Hepatocyte (in vitro differentiated cells): ENCODE measurements at places on chromosomes 7 and 10. TPM values are rescaled to one million over a fixed set of nuclear protein-coding genes. Genes with fewer than 3 reads are reported as not detected.

GRCh38 chr10:86673216-86673826, 5.0 kb downstream of the LDB3 start:
- H3K36me3 ChIP-seq: no peaks in the 10 kb centered on the region
- no peak overlapping the region for H3K27ac ChIP-seq
- no peak for DNase-seq
- H3K27me3 ChIP-seq: no peaks in the 10 kb centered on the region
- H3K4me3 ChIP-seq: no peak overlapping the region

DNA sequence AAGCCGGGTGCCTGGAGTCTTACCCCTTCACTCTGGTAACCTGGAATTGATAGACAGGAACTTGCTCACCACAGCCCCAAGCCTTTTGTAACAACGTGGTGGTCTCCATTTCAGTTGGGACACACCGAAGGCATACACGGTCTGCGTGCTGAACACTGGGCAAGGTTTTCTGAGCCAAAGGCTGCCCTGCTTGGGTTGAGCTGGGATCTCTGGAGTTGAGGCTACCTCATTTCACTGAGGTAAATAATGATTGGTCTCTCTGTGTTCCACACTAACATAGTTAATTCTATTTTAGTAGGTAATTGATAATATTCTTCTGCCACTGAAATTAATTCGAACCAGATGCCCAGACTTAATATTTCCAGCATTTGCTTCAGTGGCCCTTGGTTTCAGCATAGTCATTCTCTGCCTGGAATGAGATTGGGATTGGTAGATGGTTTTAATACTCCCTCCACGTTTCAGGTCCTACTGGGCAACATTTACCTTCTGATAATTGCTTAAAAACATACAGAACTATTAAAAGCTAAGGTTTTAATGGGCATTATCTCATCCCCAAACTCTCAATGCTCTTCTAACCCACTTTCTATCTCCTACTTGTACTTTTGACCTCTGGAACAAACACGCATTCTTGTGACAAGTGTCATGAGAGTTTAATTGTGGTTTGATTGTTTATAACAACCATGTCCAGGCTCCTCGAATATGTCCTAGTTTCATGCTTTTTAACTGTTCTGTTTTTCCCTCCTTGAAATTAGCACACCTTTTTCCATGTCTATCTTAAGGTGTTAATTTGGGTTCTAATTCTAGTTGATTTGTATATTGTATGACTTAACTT, 202.3 kb upstream of the KLF6 start:
- no peaks in the 10 kb centered on the region for H3K4me1 ChIP-seq
- no peaks in the 10 kb centered on the region for H3K36me3 ChIP-seq
- DNase-seq: no peak
- H3K27ac ChIP-seq: no peak overlapping the region

The ADRA2A gene
- 0.84 and 1.8 TPM in 2 replicates for polyA plus RNA-seq

The TAF3 gene
- 6.4 and 7.7 TPM in 2 replicates for polyA plus RNA-seq

The WIPF3 gene
- polyA plus RNA-seq: 0.98 and 1.2 TPM in 2 replicates

The HOGA1 gene
- 6.9 TPM in 2 replicates for polyA plus RNA-seq

The OPN4 gene
- not detected in 2 replicates for polyA plus RNA-seq

- no peak overlapping the region for H3K27ac ChIP-seq
- no peaks in the 10 kb centered on the region for H3K36me3 ChIP-seq
- H3K4me3 ChIP-seq: no peak overlapping the region
- H3K4me1 ChIP-seq: no peaks in the 10 kb centered on the region
- DNase-seq: no peak
- no peaks in the 10 kb centered on the region for H3K27me3 ChIP-seq
Measured at GRCh38 chr10:125415006-125415633, 254.8 kb upstream of the CTBP2 start.

DNA sequence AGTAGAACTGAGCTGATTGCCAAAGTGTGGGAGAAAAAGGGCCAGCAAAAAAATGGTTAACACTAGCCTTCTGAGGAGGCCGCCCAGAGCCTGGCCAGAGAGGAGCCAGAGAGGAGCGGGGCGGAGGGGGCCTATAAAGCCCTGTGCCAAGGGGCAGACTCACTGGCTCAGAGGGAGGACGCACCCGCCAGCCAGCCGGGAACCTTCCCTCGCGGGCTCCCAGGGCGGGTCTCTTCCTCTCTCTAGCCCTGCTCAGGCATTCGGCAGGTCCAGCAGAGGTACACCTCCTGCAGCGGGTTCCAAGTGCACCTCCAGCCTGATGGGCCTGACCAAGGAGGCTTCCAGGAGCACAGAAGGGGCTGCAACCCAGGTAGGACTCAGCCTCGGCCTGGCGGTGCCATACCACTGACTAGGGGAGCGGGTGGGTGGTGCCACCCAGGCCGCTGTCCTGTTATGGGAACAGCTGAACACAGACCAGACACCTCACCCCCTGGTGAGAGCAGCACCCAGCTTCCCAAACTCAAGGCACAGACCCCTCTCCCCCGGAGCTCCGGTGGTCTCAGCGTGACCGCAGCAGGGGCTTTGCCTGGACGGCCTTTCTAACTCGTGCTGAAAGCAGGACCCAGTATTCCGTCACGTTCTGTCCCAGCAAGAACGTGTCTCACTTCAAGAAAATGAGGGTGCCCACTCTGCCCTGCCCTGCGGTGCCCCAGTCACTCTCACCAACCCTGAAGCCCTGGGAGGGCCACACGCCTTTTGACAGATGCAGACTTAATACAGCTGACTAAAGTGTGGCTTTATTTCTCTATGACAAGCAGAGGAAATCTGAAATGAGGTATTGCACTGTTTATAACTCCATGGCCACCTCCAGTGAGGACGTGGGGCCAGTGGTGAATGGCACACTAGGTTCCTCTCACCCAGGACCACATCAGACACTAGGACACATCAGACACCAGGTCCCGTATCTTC, at the start of gene GPER1:
Gene GPER1, plus strand, starts transcription at position 162 of the 969 bp plus-strand sequence. CDS start 3,616 bp downstream, outside the sequence.
- H3K4me1 ChIP-seq: peaks cover 35% of the 10 kb centered on the region
- no peaks in the 10 kb centered on the region for H3K36me3 ChIP-seq
- peak within 1 kb of the TSS; percentile 55 for H3K4me3 ChIP-seq
- peak within 1 kb of the TSS; percentile 74 for H3K27ac ChIP-seq
- no peaks in the 10 kb centered on the region for H3K27me3 ChIP-seq
- peak; percentile 81 for DNase-seq

DNA sequence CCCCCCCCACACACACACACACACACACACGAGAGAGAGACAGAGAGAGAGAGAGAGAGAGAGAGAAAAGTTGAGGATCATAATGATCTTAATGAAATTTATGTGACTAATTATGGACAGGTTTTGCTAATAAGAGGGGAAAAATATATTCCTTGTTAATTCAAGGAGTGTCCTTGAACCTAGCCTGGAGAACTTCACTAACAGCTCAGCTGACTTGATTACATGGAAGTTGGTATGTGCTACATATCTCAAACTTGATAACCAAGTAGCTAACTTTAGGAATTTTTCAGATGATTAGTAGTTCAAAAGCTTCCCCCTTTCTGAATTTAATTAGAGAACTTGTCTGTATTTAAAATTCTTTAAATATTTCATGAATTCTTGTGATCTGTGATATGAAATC, 15.3 kb downstream of the SLF2 start:
- no peak overlapping the region for H3K4me3 ChIP-seq
- no peaks in the 10 kb centered on the region for H3K27me3 ChIP-seq
- peaks cover 7% of the 10 kb centered on the region for H3K36me3 ChIP-seq
